ENCODE measurements at places on chromosomes 4 and X.

GRCh38 chrX:1316527-1316926, 20.1 kb upstream of the IL3RA start:
- DNase-seq = no peak

GRCh38 chrX:43238461-43238945, 417.6 kb upstream of the MAOA start:
- DNase-seq = no peak

GRCh38 chr4:173746424-173746823, 216.4 kb upstream of the HAND2 start:
- DNase-seq = no peak

DNA sequence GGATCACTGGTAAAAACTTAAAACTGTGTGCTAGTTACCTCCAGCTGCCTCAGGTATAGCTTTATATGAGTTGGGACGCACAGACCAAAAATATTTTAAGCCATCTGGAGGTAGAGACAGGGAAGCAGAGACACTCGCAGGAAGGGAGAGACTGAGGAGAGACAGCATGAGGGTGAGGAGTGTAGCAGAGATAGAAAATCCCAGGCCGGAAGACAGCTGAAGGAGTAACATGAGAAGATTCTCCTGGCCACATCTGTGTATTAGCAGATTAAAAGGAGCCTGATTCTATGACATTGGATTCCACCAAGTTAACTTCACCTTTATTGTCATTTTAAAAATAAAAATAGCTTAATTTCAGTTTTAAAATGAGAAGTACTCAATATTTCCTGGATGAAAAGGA, 84.3 kb downstream of the PDLIM5 start:
- DNase-seq = no peak

- DNase-seq = no peak
Measured at GRCh38 chr4:47737326-47737725, 100.5 kb downstream of the CORIN start.

DNA sequence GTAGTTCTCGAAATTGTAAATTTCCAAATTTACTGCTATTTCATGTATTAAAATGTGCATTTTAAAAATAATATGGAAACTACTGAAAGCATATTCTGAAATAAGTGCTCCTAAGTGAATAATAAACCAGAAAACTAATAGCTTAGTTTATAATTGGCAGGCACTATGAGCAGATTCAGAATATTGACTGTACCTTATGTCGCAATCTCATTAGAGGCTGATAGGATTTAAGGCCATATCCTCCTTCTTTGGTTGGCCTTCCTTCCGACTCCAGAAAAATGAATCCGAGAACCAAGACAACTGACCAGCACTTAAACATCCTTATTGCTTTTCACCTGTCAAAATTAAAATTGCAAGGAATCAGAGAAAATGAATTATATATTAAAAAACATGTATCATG, 52.7 kb downstream of the FSTL5 start:
- DNase-seq = no peak

DNA sequence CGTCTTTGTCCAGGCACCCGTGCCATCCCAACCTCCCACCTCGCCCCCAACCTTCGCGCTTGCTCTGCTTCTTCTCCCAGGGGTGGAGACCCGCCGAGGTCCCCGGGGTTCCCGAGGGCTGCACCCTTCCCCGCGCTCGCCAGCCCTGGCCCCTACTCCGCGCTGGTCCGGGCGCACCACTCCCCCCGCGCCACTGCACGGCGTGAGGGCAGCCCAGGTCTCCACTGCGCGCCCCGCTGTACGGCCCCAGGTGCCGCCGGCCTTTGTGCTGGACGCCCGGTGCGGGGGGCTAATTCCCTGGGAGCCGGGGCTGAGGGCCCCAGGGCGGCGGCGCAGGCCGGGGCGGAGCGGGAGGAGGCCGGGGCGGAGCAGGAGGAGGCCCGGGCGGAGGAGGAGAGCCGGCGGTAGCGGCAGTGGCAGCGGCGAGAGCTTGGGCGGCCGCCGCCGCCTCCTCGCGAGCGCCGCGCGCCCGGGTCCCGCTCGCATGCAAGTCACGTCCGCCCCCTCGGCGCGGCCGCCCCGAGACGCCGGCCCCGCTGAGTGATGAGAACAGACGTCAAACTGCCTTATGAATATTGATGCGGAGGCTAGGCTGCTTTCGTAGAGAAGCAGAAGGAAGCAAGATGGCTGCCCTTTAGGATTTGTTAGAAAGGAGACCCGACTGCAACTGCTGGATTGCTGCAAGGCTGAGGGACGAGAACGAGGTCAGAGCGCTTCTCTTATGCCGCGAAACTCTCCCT, at the start of gene TET2:
Gene TET2 (plus strand): TSS at position 601 of the 740 bp plus-strand sequence. CDS start 87,067 bp downstream, outside the sequence.
- peak; percentile 72 for DNase-seq

DNA sequence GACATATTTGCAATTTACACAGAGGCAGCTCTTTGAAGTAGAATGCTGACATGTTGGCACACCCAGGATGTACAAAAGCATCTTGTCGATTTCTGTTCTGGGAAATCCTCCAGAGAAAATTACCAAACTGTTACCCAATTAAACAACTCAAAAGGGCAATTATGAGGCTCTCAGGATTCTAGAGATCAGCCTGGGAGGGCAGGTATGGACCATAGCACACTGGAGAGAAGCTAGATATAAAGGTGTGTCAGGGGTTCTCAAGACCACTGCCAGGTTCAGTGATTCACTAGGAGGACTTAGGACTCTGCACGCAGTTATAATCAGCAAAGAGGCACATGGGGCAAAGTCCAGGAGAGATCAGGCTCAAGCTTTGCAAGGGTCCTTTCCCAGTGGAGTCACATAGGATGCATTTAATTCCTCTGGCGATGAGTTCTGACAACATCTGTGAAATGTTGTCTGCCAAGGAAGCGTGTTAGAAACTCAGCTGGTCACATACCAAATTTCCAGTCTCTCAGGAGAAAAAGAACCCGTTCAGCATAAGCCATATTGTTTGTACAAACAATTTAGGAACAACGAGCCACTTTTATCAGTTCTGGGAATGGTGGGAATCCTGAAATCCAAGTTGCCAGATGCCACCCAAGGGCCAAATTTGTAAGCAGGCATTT, 100.8 kb downstream of the SYTL5 start:
- no peak for DNase-seq

DNA sequence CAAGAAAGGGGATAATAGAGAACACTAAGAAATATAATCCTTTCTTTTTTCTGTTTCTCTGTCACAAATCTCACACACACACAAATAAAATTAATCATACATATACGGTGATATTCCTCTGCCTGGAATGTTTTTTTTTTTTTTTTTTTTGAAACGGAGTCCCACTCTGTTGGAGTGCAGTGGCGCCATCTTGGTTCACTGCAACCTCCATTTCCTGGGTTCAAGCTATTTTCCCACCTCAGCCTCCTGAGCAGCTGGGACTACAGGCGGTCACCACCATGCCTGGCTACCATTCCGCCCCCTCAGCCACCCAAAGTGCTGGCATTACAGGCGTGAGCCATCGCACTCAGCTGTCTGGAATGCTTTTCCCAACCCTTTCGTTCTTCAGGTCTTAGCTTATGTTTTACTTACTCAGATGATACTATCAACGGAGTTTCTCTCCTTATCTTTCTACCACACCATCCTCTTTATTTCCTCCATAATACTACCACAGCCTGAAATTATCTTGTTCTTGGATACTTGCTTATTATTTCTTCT, 69.3 kb downstream of the ANKRD17 start:
- DNase-seq = no peak

DNA sequence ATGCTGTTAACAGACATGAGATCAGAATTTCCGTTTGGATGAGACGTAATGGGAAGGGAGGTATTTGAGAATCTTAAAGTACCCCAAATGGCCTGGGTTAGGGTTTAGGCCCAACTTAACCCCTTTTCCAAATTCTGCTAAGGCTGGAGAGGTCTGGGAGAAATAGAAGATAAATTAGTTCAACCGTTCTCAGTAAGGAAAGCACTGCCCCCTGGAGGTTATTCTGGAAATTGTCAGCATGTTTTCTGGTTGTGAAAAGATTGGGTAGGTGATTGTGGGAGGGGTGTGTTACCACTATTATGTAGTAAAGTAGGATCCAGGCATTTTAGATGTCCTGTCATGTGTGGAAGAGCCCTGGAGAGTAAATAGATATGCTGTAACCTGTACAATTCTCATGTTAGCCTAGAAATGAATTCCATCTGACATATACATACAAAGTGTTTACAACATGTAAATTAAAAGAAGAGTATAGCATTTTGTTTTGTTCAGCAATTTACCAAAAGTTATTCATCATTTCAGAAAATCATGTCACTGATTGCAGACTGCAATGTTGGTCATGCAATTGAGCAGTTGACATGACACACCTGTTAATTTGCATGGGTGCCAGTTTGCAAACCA, 26.8 kb upstream of the GRXCR1 start:
- peak; percentile 27 for DNase-seq

GRCh38 chr4:177301126-177301639, 8.5 kb upstream of the NEIL3 start:
- DNase-seq = no peak

GRCh38 chrX:42246814-42247213, 323.5 kb upstream of the CASK start:
- DNase-seq = no peak

- peak; percentile 79 for DNase-seq
Measured at GRCh38 chr4:16684097-16684496, 214.3 kb downstream of the LDB2 start.

DNA sequence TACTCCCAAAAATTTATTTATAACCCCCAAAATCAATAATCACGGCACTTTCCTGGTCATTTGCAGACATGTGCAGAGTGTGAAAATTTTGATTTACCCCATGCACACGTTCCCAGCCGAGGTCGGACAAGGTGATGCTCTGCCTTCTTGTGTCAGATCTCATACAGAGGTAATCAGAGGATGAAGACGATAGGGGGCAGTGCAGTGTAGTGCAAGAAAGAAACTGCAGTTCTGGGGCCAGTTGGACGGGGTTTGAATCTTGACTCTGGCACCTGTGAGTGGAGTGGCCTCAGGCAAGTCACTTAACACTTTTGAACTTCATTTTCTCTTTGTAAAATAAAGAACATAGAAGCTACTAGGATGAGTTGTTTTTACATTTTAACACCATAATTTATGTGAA, 88.4 kb downstream of the FRMPD3 start:
- DNase-seq = peak; percentile 15

- DNase-seq = peak; percentile 57
Measured at GRCh38 chr4:87530868-87531267, 1.7 kb upstream of the SPARCL1 start.

DNA sequence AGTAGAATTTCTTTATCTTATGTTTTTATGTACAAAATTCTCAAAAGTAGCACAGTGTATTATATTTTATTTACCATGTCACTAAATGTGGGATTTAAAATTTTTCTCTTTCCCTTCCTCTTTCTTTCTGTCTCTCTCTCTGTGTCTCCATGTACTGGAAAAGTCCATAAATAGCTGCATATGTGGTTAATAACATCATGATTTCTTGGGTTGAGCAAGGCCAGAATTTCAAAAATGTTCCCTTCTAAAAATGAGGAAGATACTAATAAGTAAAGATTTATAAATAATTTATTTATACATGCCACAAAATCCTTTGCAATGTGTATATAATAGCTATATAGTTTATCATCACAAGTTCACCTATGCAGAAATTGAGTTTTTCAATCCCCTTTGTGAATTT, 29.1 kb upstream of the DKK2 start:
- no peak for DNase-seq

DNA sequence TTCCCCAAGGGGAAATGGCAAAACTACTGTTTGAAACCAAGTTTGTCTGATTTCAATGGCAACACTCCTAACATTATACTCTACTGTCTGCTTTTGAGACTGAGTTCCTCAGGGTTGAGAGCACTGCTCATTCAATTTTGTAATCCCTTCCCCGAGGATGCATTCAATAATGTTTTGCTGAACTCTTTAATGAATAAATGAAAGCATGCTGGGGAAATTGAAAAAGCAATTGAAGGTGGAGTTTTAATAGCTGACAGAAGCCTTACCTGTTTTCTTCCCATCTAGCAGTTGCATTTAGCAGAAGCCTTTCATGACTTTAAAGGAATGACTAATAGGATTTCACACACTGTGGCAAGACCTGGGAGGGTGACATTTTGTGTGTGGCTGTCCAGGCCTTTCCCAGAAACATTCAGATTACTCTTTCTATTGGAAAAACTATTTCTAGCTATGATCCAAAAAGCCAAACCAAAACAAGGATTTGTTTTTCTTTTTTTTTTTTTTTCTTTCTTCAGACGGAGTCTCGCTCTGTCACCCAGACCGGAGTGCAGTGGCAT, 45.1 kb downstream of the DTHD1 start:
- no peak for DNase-seq

GRCh38 chrX:100315566-100315965, 94.5 kb downstream of the PCDH19 start:
- no peak for DNase-seq

- no peak for DNase-seq
Measured at GRCh38 chr4:80069108-80069836, 3.8 kb downstream of the ANTXR2 start.

DNA sequence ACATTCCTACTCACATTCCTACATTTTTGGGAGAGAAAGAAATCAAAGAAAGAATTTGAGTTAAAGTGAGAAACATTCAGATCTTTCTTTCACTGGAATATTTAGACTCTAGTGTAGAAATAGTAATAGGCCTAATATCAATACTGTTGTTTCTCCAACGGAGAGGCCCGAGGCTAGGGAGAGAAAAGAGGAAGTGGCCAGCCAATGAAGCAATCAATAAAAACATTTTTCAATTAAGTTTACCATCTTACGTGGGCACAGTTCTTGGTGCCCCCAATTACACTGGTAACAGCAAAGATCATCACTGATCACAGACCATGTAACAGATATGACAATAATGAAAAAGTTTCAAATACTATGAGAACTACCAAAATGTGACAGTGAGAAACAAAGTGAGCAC, 281.4 kb downstream of the GPM6A start:
- DNase-seq = no peak

GRCh38 chrX:39921838-39922237, 175.9 kb downstream of the BCOR start:
- no peak for DNase-seq

- no peak for DNase-seq
Measured at GRCh38 chr4:122833999-122834398, 7.4 kb downstream of the FGF2 start.

DNA sequence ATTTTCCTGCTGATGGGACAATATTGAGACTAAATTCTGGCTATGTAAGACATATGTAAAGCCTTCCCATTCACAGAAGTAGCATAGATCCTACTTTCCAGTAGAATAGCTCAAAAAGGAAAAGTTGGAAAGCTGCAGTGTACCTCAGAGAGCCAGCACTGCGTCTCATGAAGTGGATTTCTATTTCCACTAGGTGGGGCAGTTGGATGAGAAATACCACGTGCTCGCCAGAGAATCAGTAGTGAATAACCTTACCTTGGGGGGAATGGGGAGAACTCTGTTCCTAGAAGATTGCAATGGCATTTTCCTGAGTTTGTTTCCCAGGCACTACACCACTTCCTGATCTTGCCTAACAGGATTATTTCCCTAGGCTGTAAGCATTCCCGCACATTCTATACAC, 907.1 kb downstream of the FSTL5 start:
- no peak for DNase-seq

- no peak for DNase-seq
Measured at GRCh38 chr4:78870056-78870455, 69.2 kb downstream of the PAQR3 start.

- no peak for DNase-seq
Measured at GRCh38 chr4:79678472-79679202, 270.6 kb upstream of the GK2 start.

- peak; percentile 39 for DNase-seq
Measured at GRCh38 chr4:99723612-99724011, 66.0 kb upstream of the C4orf54 start.
